ENCODE measurements at places on chromosomes 3 and 15.

GRCh38 chr15:70328679-70329115 is 231.0 kb upstream of the TLE3 start:
- no peak for DNase-seq

- no peak for DNase-seq
These were observed 324.0 kb upstream of the ROPN1 start for GRCh38 chr3:124316034-124316287.

- DNase-seq, result no peak
These were observed 57.4 kb downstream of the MRPS25 start for GRCh38 chr3:15007681-15008141.

- no peak for DNase-seq
These were observed 150.9 kb downstream of the LRRK1 start for GRCh38 chr15:101070024-101070423.

DNA sequence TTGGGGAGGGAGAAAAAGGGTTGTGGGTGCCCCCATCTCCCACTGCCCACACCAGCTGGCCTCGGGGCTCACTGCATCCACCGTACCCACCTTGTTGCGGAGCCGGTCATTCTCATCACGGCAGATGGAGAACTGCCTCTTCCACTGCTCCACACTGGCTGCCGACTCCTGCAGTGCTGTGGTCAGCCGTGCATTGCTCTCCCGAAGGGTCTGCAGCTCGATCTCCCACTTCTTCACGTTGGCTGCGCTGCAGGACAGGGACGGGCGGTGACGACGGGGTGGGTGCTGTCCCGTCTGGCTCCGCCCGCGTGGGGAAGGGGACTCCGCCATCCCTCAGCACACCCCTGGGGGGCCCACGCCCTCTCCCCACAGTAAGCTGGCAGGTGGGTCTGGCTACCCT is 45.1 kb downstream of the WHAMM start:
- no peak for DNase-seq

- DNase-seq, result no peak
These were observed 218.6 kb downstream of the THSD4 start for GRCh38 chr15:71333839-71334238.

GRCh38 chr3:73497646-73498406 is 126.9 kb downstream of the PDZRN3 start:
- no peak for DNase-seq

GRCh38 chr3:166060789-166061479 is 223.7 kb upstream of the BCHE start:
- no peak for DNase-seq

- no peak for DNase-seq
These were observed 6.4 kb upstream of the TBC1D21 start for GRCh38 chr15:73866881-73867410.

- DNase-seq, result peak; percentile 46
These were observed 657 bp downstream of the TLNRD1 start for GRCh38 chr15:81001152-81002008.

DNA sequence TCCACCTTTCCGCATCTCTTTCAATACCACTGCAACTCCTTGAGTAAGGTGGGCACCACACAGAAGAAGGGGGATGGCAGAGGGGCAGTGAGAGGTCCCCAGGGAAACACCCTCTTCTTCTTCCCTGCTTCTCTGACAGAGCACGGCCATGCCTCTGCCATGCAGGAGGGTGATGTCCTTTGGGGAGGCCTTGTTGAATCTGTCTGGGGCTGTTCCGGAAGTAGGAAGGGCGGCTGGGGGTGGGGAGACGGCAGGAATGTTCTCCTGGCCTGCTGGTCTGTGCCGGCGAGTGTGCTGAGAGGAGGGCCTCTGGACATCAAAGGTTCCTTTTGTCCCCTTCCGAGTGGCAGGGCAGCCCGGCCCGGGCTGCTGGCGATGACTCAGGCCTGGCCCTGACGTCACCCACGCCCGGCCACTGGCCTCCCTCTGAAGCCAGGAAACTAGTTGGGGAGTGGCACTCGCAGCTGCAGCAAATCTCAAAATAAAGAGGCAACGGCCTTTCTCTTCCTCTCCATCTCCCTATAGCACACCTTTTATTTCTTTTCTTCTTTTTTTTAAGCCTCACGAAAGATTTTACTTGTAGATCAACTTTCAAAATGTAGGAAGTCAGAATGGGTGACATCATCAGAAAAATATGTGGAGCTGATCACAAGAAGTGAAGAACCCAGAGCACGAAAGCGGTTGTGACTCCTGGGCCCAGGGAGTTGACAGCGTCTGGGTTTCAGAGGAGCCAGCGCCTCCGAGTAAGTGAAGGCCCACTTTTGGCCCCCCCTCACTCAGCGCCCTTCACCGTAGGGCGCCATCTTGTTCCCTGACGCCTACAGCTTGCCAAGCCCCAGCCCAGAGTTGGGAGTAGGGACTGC is at the start of gene ZBTB38:
ZBTB38 (plus strand) TSS at position 443 of the 863 bp plus-strand sequence. CDS start 73,885 bp downstream, outside the sequence.
- no peak for DNase-seq

GRCh38 chr15:89112341-89112971 is 24.2 kb downstream of the ABHD2 start:
- no peak for DNase-seq

GRCh38 chr3:176521531-176522175 is 675.6 kb downstream of the TBL1XR1 start:
- no peak for DNase-seq

DNA sequence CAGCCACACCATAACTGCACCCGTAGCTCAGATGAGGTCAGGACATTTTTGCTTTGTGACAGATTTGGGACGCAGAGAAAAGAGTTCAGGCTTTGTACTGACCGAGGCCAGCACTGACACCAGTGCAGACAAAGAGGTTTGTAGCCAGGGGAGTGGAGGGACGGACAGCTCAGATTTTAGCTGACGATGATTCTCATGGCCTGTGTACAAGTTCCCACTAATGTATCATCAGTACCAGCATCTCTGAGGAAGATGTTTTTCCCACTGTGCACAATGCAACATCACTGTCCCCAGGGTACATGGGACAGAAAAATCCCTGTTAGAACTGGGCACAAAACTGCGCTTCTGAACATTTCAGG is 112.7 kb downstream of the SLCO3A1 start:
- no peak for DNase-seq

- DNase-seq, result no peak
These were observed 57.3 kb upstream of the RNF7 start for GRCh38 chr3:141680620-141681389.

DNA sequence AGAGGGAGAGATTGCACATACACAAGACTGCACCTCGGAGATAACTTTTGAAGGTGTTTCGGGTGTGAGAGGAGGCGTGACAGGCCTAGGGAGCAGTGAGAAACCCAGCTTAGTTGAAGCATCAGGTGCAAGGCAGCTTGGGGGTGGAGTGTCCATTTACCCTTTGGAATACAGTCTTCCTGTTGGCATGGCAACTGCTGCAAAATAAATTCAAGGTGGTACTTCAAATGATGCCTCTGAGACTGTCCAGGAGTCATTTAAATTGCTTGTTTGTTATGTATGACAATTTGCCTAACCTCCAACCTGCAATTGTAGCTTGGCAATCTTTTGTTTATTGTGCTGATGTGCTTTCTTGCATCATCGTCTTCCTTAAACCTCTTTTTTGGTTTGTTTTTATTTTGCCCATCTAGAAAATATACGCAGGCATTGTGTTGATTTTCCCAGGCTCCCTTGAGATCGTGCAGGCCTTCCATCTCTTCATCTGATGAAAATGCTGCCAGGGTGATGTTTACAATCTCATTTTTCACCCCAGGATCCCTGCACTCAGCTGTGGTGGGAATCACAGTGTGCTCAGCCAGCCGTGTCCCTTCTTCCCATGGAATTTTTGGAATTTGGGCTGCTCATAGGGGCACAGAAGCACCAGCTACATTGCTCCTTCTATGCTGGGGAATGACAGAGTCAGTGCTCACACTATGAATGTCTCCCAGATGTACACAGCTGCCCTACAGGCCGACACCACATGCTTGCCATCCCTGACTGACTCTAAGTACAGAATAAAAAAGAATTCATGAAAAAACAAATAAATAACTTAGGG is 583.1 kb upstream of the CFAP20DC start:
- DNase-seq, result no peak

- no peak for DNase-seq
These were observed 15.7 kb downstream of the LIPC start for GRCh38 chr15:58447271-58448010.

DNA sequence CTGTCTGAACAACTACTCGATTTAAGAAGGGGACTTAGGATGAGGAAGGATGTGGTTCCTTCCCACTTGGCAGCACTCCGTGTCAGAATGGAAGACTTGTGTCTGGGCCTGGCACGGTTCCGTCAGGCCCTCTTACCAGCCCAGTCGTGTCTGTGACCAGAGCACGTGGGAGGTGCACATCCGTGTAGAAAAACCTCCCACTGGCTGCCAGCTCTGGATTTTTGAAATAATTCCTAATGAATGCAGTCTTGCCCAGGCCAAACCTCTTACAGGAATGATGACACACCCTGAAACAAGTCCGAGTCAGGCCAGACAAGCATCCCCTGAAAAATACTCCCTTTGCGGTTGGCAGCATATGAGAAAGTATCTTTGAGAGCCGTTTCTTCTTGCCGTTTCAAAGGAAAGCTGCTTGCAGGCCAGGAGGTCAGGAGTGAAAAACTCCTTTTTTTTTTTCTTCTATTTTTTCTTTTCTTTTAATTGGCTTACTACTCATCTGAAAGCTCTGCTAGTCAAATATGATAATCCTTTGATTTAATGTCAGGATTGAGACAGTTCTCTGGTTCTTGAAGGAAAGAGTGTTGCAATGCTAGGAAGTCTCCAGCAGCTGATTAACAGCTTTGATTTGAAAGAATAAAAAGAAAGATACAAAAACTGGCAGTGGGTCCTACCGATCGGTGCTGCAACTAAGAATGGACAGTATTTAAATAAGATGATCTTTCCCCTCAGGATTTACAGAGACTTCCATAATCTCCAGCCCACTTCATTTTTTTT is 19.8 kb downstream of the IL1RAP start:
- DNase-seq, result no peak

GRCh38 chr3:126057936-126058335 is 26.0 kb downstream of the SLC41A3 start:
- no peak for DNase-seq

- DNase-seq, result no peak
These were observed 9.8 kb downstream of the CMTM6 start for GRCh38 chr3:32492684-32493436.

- no peak for DNase-seq
These were observed 26.1 kb upstream of the TM4SF4 start for GRCh38 chr3:149448331-149448831.

- DNase-seq, result no peak
These were observed 158.3 kb downstream of the SV2B start for GRCh38 chr15:91258415-91258759.

GRCh38 chr15:82570721-82571508 is 30.7 kb upstream of the RPS17 start:
- no peak for DNase-seq

DNA sequence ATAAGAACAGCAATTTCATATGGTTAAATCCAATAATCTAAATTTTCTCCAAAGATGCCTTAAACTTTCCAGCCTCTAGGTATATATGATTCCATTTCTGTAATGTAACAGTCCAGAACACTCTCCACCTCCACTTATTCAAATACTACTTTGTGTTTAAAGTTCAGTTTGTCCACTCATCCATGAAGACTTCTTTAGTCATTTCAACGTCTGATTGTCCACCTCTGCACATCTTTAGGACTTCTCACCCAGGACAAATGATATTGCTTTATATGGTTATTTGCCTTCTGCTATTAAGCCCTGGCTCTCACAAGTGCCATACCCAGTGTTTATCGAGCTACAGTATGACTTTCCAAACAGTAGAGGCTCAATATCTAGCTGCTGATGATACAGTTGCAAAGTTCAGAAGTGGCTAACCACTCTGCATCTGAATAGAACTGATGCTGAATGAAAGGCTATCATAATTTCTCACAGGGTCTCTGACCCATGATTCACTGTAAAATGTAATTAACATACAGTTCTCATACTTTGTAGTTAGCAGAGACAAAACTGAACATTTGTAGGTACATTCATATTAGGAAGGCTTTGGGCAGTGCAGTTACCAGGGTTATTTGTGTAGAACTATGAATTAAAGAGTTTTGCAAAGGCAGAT is 93.7 kb upstream of the MBNL1 start:
- DNase-seq, result no peak

DNA sequence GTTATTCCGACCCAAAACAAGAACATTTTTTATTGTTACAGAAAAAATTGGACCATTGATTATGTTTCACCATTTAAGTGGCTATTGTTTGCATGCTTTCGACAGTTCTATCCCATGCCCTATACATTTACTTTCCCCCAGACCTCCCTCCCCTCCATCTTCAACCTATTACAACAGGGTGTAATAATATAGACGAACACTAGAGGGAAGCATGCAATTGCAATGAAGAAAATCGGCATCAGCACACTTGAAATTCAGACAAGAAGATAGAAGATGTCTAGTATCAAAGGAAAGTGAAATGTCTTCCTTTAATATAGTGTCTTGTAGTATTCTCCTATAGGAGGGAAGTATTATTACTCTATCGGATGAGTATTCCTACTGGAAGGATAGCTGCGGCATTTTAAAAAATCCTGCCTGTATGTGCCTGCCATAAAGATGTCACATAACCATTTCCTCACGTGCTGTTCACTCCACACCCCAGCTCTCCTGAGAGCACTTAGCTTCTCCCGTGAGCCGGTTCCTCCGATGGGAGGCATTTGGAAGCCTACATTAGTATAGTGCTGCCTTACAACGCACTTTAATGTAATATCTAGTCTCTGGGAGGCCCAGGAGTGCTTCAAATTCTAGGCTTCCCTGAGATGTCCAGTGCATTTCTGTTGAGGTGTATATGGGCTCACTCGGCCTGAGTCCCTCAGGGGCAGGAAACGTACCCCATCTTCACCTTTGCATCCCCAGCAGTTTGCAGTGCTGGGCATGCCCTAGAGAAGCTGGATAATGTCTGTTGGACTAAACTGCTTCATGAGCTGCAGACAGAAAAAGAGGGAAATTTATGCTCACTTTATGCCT is 17.8 kb upstream of the ERICH6 start:
- no peak for DNase-seq

DNA sequence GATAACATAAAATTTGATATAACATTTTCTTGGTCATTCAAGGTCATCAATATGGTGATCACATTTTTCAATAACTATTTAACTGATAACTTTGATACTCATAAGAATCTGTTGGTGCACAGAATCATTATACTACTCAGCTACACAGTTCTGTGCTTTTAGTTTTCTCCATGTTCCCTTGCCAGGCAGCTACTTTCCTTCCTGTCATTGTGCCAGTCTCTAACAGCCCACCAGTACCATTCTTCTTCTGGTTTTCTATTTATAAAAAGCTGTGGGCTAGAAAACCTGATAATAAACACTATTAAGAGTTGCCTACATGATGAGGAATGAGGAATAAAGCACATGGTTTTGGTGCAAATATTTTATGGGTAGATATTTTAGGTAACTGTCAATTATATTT is 77.6 kb downstream of the C3orf80 start:
- DNase-seq, result no peak

Data from activated naive CD4-positive, alpha-beta T cell treated with anti-CD3 and anti-CD28 coated beads, Interleukin-2, amount 50 U/mL, for 16 hours (primary cell).